Left ventricle myocardium inferior (tissue), 1 donor: ENCODE measurements at places on chromosomes 16 and 17.

DNA sequence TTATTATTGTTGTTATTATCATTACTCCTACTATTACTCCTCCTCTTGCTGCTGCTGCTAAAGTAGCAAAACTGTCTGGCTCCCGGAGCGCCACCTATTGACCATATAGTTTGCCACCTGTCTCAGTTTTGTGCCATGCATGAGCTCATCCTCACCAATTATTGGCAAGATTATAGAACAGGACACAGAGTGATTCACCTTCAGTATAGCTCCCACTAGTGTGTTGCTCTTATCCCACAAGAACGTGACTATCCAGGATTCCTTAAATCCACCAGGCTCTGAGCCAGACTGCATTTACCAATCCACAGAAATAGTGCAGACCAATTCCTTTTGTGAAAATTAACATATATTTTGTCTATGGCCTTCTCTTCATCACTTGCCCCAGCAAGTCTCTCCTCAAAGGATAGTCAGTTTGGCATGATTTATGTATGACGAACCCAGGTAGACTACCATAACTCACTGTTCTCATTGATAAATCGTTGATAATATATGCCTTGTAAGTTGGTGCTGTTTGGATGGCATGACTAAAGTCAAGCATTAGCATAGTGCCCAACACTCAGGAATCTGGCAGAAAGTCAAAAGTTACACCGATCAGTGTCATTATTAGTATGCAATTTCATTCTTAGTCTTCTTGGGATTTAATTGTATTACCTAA, 405.5 kb upstream of the HSBP1 start:
- H3K27me3 ChIP-seq: no peaks in the 10 kb centered on the region
- H3K36me3 ChIP-seq: no peaks in the 10 kb centered on the region
- no peak overlapping the region for H3K4me3 ChIP-seq
- no peak for DNase-seq
- no peaks in the 10 kb centered on the region for H3K4me1 ChIP-seq

DNA sequence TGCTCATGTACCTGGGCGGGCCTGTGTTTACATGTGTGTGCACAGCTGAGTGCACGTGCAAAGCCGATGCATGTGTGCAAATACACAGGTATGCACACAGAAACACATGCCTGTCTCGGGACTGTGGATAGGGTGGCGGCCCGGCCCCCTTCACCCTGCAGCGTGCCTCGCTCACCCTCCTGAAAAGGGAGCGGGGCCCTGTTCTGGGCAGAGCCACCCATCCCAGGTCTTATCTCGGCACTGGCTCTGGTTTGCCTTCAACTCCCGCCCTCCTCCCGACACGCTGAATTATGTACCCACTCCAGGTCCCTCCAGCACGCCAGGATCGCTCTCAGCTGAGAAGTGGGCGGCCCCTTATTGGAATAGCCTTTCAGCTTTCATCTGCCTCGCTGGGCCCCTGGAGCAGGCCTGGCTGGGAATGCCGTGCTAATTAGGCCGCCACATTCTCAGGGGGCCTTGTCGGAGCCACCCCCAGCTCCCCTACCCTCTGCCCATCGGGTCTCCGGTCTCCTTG, 77.8 kb downstream of the RTN4RL1 start:
- H3K4me3 ChIP-seq: peak overlapping the region; percentile 38
- H3K27ac ChIP-seq: peak overlapping the region; percentile 90
- H3K27me3 ChIP-seq: no peaks in the 10 kb centered on the region
- no peaks in the 10 kb centered on the region for H3K36me3 ChIP-seq
- peaks cover 17% of the 10 kb centered on the region for H3K4me1 ChIP-seq

- no peak overlapping the region for H3K4me3 ChIP-seq
- peaks cover 49% of the 10 kb centered on the region for H3K36me3 ChIP-seq
- peaks cover 22% of the 10 kb centered on the region for H3K4me1 ChIP-seq
- no peak for DNase-seq
These were observed 36.7 kb downstream of the AKAP10 start for GRCh38 chr17:19940722-19941464.

GRCh38 chr16:75351183-75351582, 82.1 kb downstream of the CFDP1 start:
- H3K36me3 ChIP-seq: no peaks in the 10 kb centered on the region
- H3K4me1 ChIP-seq: no peaks in the 10 kb centered on the region
- no peak overlapping the region for H3K4me3 ChIP-seq
- H3K27ac ChIP-seq: no peak overlapping the region
- no peaks in the 10 kb centered on the region for H3K27me3 ChIP-seq

- H3K36me3 ChIP-seq: no peaks in the 10 kb centered on the region
- DNase-seq: peak; percentile 69
- H3K4me3 ChIP-seq: no peak overlapping the region
- no peak overlapping the region for H3K27ac ChIP-seq
- peaks cover 96% of the 10 kb centered on the region for H3K27me3 ChIP-seq
These were observed 21.8 kb upstream of the ASGR2 start for GRCh38 chr17:7136266-7136877.

GRCh38 chr16:78946556-78946955, 654.0 kb downstream of the MAF start:
- no peaks in the 10 kb centered on the region for H3K36me3 ChIP-seq
- no peaks in the 10 kb centered on the region for H3K4me1 ChIP-seq
- no peaks in the 10 kb centered on the region for H3K27me3 ChIP-seq
- no peak for DNase-seq
- no peak overlapping the region for H3K27ac ChIP-seq
- H3K4me3 ChIP-seq: no peak overlapping the region

DNA sequence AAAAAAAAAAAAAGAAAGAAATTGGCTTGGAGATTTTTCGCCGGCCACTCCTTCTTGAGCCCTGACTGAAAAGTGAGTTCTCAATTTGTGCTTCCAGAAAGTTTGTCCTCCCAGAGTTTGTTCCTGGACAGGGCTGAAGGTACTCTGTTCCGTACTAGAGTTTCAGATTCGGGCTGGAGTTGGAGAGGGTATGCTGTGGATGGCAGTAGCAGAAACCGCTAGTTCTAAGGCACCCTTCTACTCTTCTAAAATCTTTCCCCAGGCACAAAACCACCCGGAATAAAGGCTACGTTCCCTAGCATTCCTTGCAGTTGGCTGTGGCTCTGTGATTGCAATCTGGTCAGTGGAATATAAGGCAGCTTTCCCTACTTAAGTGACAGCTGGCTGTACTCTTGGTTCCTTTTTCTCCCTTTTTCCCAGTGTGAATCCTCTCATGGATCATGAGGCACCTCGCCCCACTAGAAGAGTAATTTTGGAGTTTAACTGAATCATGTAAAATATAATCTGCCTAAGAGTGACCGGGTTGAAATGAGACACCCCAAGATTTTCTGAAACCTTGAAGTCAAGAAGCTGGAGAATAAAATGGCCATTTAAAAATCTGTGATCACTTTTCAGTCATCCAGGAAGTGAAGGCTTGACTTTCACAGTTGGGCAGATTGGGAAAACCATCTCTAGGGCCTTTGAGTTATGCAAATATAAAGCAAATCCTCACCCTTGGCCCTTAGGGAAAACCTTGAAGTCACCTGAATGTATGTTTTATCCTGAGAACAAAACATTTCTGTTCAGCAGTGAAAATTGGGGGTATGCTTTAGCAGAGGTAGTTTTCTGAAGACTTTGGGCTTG, 901 bp upstream of the HEATR6 start:
- peaks cover 31% of the 10 kb centered on the region for H3K4me1 ChIP-seq
- DNase-seq: no peak
- H3K27ac ChIP-seq: peak overlapping the region; percentile 94
- H3K27me3 ChIP-seq: no peaks in the 10 kb centered on the region
- peaks cover 15% of the 10 kb centered on the region for H3K36me3 ChIP-seq

DNA sequence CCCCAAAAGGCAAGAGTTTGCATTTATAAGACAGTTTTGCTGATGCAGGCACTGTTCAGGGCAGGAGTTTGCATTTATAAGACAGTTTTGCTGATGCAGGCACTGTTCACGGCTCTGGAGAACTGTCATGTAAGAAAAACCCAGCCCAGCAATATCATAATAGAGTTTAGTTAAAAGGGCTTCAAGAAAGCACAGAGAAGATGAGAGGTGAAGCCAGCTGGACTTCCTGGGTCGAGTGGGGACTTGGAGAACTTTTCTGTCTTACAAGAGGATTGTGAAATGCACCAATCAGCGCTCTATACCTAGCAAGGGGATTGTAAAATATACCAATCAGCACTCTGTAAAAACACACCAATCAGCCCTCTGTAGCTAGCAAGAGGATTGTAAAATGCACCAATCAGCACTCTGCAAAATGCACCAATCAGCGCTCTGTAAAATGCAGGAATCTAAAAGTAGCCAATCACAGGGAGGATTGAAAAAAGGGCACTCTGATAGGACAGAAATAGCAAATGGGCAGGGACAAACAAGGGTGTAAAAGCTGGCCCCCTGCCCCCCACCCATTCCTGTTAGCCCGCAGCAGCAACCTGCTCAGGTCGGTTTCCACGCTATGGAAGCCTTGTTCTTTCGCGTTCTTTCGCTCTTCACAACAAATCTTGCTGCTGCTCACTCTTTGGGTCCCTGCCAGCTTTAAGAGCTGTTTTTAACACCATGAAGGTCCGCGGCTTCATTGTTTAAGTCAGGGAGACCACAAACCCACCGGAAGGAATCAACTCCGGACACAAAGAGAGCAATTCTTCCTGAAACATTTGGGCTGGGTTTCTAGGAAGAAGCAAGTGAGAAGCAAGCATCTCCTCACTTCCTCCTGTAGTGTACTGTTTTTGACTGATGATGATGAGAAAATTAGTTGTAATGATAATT, 1.8 kb upstream of the CBX1 start:
- no peak overlapping the region for H3K4me3 ChIP-seq
- DNase-seq: no peak
- H3K27ac ChIP-seq: no peak overlapping the region
- H3K4me1 ChIP-seq: peaks cover 44% of the 10 kb centered on the region

DNA sequence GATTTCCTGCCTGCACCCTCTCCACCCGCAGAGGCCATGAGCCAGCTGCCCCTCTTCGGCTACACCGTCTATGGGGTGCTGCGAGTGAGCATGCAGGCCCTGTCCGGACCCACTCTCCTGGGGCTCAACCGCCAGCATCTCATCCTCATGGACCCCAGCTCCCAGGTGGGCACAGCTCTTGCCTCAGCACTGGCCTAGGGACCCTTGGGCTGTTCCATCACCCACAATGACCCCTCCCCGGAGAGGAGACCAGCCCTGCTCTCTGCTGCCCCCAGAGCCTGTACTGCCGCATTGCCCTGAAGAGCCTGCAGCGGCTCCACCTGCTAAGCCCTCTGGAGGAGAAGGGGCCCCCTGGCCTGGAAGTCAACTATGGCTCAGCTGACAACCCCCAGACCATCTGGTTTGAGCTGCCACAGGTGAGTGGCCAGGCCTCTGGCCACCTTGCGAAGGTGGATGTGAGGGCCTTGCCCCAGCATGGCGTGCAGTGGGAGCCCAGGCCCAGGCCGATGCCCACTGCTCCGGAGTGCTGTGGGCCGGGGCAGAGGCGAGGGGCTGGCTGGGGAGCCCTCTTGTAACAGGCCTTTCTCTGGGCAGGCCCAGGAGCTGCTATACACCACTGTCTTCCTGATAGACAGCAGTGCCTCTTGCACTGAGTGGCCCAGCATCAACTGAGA, 7.3 kb upstream of the SMIM5 start:
- H3K27ac ChIP-seq: no peak overlapping the region
- H3K27me3 ChIP-seq: no peaks in the 10 kb centered on the region
- H3K4me3 ChIP-seq: no peak overlapping the region
- H3K4me1 ChIP-seq: peaks cover 13% of the 10 kb centered on the region

DNA sequence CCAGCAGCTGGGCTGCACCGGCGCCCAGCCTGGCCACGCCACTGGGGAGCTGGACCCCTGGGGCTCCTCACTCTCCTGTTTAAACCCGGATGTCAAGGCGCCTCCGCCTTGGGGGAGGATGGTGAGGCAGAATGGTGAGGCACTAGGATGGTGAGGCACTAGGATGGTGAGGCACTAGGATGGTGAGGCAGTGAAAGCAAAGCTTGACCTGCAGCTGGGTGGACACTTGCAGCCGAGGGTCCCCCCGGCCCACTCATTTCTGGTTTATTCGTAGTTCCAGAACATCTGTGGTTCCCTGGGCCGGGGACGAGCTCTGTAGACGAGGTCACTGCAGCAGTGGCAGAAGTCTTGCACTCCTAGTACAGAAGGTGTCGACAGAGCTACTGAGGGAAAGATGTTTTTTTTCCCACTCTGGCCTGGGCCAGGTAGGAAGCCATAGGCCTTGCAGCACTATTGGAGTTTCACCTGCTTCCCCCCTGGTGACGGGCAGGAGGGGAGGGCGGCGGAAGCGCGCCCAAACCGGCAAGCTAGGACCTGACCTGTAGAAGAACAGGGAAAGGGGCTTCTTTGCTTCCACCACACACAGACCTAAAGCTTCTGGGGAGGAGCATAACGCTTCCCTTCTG, 1.1 kb upstream of the HNF1B start:
- no peak for DNase-seq
- H3K4me1 ChIP-seq: peaks cover 32% of the 10 kb centered on the region
- no peaks in the 10 kb centered on the region for H3K36me3 ChIP-seq
- no peak overlapping the region for H3K4me3 ChIP-seq
- H3K27ac ChIP-seq: no peak overlapping the region

DNA sequence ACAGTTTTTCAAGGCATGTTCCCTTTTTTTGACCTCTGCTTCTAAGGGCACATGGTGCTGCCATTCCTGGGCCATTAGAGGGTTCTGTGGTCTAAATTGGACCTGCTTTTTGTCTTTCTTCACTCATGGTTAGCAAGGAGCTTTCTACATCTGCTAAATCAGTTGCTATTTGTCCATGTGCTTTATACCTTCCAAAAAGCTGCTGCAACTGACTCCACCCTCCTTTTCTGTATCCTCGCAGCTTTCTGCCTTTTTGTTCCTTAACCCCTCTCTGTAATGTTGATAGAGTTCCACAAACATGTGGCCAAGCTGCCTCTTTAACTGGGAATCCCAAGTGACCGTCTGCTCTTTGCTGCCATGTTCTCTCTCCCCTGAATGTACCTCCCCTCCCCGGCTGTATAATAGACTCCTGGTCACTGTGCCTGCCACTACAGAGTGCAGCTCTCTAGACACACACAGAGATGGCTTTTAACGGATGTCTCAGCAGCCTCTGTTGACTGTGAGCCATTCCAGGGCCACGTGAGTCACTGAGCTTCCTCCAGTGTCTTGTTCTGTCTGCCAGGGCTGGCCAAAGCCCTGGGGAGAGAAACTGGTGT, 57.4 kb upstream of the TEKT3 start:
- no peak for DNase-seq
- no peaks in the 10 kb centered on the region for H3K36me3 ChIP-seq
- no peaks in the 10 kb centered on the region for H3K27me3 ChIP-seq
- no peak overlapping the region for H3K4me3 ChIP-seq

DNA sequence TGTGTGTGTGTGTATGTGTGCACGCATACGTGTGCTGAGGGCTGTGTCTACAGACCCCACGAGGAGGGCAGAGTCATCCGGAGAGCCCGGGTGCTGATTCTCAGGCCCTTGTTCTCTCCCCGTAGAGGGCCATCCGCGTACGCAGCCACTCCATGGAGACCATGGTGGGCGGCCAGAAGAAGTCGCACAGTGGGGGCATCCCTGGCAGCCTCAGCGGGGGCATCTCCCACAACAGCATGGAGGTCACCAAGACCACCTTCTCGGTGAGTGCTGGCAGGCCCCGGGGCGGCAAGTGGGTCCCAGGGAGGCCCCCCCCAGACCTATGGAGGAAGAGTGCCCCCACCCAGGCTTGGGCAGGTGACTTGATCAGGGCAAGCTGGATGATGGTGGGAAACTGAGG, 45.5 kb downstream of the OR1D5 start:
- H3K4me3 ChIP-seq: no peak overlapping the region
- no peaks in the 10 kb centered on the region for H3K27me3 ChIP-seq
- H3K27ac ChIP-seq: no peak overlapping the region
- H3K36me3 ChIP-seq: peaks cover 32% of the 10 kb centered on the region

GRCh38 chr17:6700948-6701307, 12.2 kb downstream of the SLC13A5 start:
- H3K4me1 ChIP-seq: no peaks in the 10 kb centered on the region
- peaks cover 47% of the 10 kb centered on the region for H3K27me3 ChIP-seq
- H3K4me3 ChIP-seq: no peak overlapping the region
- no peaks in the 10 kb centered on the region for H3K36me3 ChIP-seq
- no peak overlapping the region for H3K27ac ChIP-seq
